ENCODE measurements at places on chromosomes 5 and 9.

DNA sequence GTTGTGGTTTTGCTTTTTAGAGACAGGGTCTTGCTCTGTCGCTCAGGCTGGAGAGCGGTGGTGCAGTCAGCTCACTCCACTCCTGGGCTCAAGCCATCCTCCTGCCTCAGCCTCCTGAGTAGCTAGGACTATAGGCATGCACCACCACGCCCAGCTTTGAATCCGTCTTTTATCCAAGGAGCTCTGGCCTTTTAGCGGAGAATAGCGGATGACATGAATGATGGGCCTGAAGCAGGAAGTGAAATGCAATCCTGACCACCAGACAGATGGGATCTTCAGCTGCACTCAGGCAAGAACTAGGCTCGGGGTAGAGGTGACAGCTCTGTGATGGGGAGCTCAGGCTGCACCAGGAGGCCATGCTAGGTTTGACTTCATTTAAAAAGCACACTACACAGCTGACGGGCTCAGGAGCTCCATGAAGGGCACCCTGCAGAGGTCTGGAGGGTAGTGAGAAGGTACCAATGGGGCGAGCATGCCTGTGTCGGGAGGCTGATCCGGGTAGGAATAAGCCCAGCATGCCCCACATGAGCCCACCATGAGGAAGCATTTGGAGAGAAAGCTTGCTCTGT is 21.9 kb downstream of the POLR1E start:
- DNase-seq: no peak

DNA sequence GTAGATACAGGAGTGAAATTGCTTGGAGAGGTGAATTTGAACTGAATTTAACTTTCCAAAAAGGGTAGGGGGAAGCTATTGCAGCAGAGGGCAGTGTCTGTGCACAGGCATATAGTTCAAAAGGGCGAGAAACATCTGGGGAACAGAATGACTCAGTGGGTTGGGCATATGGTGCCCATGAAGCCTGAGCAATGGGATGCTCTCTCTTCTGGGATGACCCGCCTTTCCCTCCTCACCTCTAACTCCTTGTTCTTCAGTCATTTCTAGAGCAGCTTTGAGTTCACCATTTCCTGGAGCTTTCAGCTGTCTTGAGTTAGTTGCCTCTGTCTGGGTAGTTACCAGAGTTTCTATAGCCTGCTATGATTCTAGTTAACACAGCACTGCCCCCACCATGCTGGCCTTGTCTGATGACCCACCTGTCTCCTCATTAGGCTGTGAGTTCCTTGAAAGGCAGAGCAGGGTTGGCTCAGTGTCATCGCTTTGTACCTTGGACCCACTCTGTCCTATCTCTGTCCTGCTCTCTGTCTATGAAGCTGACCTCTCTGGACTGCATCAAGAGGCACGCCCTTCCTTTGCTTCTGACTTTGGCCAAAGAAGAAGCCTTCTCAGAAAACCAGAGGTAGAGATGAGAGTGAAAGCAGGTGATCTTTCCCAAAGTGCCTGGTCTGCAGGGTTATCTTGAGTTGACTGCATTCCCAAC is 299.6 kb upstream of the KLF4 start:
- no peak for DNase-seq

- no peak for DNase-seq
Observed at GRCh38 chr5:137751869-137752491, 2.2 kb downstream of the HNRNPA0 start.

DNA sequence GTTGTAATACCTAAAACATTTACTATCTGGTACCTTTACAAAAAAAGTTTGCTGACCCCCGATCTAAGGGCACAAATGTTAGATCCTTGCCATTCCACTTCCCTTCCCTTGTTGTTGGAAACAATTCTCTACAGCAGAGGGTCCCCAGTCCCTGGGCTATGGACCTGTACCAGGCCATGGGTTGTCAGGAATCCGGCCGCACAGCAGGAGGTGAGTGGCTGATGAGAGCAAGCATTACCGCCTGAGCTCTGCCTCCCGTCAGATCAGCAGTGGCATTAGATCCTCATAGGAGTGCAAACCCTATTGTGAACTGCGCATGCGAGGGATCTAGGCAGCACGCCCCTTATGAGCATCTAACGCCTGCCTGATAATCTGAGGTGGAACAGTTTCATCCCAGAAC is 248.5 kb downstream of the AP3B1 start:
- DNase-seq: no peak

DNA sequence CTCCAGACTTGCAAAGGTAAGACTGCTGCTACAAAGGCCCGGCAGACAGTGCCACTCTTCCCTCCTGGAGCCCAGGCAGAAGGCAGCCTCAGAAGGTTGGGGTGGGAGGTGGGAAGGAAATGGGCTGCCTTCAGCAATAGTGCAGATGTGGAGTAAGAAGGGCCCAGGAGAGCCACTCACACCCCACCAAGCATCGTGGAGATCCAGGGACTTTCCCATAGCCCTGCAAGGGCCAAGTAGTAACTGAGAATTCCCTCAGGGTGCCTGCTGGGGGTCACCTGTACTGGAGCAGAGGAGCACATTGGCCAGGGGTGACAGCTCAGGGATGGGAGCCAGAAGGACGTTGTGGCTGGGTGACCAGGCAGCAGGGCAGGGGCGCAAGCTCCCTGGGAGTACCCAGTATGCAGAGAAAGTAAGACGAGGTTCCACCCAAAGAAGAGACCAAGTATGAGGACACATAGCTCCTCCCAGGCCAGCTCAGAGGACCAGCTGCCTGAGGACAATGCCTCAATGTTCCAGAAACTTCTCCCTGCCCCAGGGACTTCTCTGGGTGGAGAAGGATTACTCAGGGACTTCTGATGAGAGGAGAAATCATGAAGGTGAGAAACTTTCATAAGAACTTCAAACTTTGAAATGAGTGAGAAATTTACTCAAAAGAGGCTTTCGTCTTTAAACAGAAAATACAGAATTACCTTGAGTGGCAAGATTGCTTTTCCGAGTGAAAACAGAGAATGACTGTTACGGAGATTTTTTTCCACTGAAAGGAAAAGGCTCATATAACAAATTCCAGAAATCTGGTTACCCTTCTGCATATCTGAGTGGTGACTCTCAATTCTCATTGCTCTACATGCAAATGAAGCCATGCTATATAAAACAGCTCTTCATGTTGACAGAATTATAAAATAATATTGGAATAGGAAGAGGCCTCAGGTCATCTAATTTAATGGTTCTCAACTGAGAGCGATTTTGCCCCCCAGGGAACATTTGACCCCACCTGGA is 87.9 kb upstream of the TRIO start:
- DNase-seq: no peak
